NCI-H2107 (cell line): ENCODE measurements at places on chromosomes 7 and 10.

DNA sequence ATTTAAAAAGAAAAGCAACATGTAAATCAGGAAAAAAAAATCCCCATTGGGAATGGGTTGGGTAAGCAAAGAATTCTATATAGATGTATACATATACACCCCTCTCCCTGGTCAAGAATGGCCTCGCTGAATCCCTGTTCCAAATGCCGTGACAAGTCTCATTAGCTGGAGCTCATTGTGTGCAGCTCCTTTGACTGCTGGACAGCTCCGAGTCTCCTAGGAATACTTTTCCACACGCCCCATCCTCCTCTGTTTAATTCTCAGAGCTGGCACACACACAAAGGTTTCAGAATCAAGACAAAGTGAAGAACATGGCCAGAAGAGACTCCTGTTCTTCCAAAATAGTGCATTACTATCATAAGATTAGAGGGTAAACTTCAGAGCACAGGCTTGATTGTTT, 130.9 kb upstream of the MKLN1 start:
- no peak for DNase-seq

GRCh38 chr7:71442492-71443190, 310.7 kb downstream of the GALNT17 start:
- no peak for DNase-seq

GRCh38 chr7:150435390-150436073, 14.9 kb upstream of the GIMAP8 start:
- DNase-seq: no peak

GRCh38 chr10:7593905-7594304, 72.9 kb downstream of the ITIH5 start:
- DNase-seq: no peak

DNA sequence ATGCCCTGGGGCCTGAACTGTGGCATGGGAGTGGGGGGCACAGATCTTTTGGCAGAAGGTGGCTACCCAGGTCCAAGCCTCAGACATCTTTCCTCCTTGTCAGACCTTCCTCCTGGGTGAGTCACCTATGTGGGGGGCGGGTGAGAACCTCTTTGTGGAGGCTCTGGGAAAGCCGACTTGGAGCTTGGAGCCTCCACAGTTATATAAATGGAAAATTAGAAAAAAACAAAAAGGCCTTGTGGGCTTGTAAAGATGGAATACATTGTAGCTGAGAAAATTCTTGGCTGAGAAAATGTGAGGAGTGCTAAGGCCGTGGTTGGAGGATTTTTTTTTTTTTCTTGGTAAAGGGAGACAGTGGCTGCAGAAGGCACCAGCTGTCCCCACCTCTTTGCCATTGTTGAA, 292.5 kb downstream of the CCDC3 start:
- no peak for DNase-seq

- DNase-seq: no peak
Measured at GRCh38 chr10:89091496-89091895, 100.9 kb downstream of the FAS start.

DNA sequence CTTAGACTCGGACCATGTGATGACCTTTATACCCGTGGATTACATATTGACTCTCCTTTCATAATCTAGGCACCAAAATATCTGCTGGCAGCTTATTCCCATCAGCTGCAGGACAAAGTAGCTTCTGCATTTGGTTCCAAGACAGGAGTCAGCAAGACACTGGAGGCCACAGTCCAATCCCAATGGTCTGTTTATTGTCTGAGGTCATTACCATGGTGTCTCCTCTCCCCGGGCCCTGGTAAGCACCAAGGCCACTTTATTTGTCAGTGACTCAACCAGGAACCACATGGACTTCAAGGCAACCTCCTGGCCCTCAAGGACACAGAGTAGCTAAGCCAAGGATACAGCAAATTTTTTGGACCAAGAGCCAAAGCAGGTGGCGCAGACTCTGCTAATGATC, 36.1 kb downstream of the KCNMA1 start:
- no peak for DNase-seq

DNA sequence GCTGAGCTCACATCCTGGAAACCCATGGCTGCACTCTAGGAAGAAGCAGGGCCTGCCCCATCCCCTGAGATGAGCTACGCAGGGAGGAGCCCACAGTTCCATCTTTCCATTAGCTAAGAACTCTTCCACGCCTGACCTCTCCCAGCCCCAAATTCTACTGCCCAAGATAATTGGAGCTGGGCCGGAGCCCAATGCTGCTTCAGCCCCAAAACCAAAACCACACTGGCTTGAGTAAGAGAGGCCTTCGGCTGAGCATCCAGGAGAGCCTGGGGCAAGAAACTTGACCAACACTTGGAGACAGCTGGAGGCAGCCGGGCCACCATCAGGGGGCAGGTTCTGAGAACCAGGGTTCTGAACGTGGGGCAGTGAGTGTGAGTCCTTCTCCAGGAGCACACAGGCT, 116.1 kb upstream of the ZMIZ1 start:
- DNase-seq: no peak

DNA sequence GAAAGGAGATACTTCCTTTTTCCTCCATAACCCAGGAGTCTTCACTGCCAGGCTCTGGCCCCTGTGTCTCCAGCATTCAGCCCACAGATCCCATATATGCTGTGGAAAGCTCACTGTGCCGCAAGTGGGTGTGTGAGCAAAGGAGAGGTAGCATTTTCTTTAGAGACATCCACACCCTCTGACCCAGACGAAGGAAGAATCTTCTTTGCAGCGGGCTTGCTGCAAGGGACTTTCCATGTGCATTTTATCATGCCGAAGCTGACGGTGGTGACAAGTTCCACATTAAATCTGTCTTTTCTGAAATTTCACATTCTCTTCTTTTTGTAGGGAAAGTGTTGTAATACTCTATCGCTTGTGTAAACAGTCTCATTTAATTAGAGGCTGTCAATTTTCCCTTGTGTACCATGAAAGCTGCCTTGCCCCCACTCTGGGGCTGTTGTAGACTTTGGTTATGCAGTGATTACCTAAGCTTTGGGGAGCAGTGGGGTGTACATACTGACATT, 409.5 kb downstream of the SUGCT start:
- DNase-seq: no peak

- no peak for DNase-seq
Measured at GRCh38 chr7:13099154-13099795, 411.8 kb downstream of the ARL4A start.

DNA sequence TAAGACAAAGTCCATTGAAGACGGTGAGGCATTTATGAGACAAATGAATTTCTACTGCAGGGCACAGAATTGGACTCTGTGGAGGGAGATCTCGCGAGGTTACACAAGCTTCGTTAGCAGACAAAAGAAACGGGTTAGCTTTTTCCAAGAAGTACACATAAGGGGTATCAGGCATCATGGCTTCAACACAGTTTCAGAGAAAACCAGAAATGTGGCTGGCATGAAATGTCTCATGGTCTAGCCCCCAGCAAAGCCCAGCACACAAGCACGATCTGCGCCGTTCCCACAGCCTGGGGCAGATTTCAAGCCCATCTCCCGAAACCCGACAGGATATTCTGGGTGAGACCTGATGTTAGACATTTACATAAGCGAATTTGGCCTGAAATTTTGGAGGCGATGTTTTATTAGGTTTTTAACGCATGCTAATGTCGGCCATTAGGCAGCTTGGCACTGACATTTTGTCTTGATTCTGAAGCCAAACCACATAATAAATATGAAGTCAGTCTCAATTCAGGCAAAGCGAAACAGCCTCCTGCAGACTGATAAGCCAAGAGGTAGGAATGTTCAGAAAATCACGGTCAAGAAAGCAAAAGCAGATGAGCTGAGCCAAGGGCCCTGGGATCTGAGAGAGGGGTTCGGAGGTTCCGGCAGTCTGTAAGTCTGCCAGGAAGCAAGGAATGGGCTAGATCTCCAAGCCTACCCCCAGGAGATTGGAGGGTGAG, 240.5 kb downstream of the PRPF18 start:
- no peak for DNase-seq

- DNase-seq: no peak
Measured at GRCh38 chr10:15624401-15625196, 95.1 kb downstream of the ITGA8 start.

DNA sequence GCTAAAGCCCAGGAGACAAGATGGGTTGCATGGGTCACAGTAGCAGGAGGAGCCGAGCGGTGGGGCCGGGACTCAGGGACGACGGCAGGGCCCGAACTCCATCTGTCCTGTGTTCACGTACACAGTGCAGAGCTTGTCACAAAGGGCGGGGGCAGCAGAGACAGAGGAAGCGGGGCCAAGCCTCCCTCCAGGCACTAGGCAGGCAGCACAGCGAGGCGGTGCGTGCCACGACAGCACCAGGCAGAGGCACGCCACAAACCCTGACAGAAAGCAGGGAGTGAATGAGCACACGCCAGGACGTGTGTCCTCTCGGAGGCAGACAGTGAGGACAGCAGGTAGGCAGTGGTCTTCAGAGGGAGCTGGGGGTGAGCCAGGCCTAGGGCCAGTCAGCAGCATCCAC, 177.8 kb downstream of the MAD1L1 start:
- no peak for DNase-seq

DNA sequence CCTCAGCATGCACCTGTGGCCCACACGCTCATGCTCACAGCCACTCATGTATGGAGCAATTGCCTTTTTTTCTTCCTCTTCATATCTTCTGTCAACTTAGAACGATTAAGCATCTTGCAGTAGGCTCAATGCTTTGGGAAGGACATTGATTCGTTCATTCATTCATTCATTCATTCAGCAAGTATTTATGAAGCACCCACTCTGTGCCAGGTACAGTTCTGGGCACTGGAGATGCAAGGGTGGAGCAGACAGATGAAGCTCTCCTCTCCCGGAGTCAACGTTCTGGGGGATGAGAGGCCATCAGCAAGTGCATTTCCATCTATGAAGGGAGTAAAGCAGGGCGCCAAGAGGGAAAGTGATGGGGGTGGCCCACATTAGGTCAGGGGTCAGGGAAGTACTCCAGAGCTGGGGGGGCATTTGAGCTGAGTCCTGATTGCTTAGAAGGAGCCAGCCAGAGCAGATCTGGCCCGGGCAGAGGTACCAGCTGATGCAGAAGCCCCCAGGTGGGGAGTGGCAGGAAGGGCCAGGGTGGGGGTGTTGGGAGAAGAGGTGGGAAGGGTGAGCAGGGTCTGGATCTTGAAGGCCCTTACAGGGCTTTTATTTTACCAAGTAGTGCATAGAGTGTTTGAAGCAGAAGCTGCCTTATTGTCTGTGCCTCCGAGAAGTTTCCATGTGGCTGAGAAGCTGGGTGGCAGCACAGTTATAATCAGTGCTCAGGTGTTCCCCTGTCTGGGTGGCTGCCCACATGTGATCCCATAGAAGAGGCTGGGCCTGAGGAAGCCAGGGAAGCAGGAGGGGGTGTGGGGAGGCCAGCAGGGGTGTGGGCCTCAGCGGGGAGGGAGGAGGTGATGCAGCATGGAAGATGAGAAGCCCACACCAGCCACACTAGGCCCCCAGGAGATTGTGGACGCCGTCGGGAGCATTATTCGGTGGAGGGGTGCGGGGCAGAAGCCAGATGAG, 36.2 kb downstream of the CHST3 start:
- DNase-seq: no peak

- DNase-seq: no peak
Measured at GRCh38 chr7:130940907-130941306, 206.9 kb upstream of the KLF14 start.

DNA sequence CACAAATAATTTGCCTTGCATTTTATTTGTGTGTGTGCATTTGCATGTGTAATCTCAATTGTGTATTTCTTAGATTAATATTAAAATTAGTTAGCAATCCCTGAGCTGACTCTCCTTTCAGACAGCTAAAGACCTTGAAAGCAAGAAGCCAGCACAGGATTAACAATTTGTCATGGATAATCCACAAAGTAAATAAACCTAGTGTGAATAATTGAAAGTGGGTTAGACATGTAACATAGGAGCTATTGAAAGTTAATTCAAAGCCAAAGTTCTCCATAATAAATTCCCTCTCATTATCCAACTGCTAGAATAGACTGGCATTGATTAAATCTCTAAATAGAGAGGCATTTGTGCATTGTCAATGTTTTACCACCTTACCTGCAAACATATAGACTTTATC, 326.1 kb downstream of the PLXDC2 start:
- no peak for DNase-seq

DNA sequence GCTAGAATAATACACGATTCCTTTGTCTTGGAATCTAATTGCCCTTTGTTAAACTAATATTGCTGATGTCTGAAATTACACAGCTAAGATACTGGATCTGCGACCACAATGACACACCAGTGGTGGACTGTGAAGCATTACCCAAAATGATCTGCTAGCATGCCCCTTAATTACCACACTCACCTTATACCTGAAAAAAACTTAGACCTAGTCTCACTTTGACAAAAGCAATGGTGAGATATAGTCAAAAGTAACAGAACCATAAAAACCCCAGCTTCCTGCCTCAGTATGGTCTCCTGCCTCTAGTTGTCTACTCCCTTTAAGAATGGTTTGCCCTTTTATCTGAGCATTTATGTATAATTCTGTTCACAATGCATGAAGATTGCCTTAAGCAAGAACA, 20.8 kb upstream of the ERVW-1 start:
- DNase-seq: no peak
